ENCODE measurements at places on chromosomes 6 and 20. TPM values are rescaled to one million over a fixed set of nuclear protein-coding genes. Genes with fewer than 3 reads are reported as not detected.

Gene SYTL3
- total RNA-seq = 4.1 TPM

Gene SLC22A3
- total RNA-seq = 36.0 TPM

Gene CDH4
- total RNA-seq = 3.5 TPM

- DNase-seq = no peak
These were observed 915 bp downstream of the PRRC2A start for GRCh38 chr6:31621320-31621939.

DNA sequence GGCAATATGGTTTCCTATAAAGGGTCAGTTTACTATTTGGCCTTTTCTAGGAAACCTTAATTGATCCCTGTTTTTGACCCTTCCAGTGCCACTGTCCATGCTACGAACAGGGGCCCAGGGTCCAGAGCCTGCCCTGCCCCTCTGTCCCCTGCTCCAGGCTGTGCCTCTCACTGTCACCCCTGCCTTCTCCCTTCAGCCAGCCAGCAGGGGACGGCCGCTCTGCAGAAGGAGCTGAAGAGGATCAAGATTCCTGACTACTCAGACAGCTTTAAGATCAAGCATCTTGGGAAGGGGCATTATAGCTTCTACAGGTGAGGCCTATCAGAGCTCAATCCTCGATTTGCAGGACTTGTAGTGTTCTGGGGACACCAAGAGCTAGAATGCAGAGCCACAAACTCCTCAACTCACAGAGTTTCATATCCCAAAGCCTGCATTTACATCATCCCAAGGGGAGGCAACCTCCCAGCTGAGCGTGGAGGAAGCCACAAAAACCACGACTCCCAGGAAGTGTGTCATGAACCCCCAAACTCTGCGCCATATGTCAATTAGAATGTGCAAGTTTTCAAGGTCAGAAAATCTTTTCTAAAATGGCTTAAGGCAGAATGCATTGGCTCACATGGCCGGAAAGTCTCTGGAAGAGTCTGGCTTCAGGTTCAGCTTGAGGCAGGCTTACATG, 3.6 kb downstream of the BPI start:
- no peak for DNase-seq

- DNase-seq = no peak
These were observed 381.8 kb downstream of the CDKAL1 start for GRCh38 chr6:20916086-20916485.

GRCh38 chr20:32971703-32972161, 32.5 kb downstream of the SUN5 start:
- DNase-seq = peak; percentile 5

- no peak for DNase-seq
These were observed 60.9 kb upstream of the CD93 start for GRCh38 chr20:23146857-23147637.

- DNase-seq = peak; percentile 54
These were observed 456.8 kb upstream of the CHD6 start for GRCh38 chr20:42074944-42075343.

GRCh38 chr20:31869942-31870725, at the start of the genes DUSP15 and TTLL9:
TSS of gene DUSP15 (minus strand) at chr20:31870527. CDS start at chr20:31870337, 190 bp downstream.
TSS of gene TTLL9 (plus strand) at chr20:31870634. CDS start at chr20:31871127, 493 bp downstream.
- DNase-seq = peak; percentile 36

- DNase-seq = no peak
These were observed 184.7 kb downstream of the HDGFL1 start for GRCh38 chr6:22754061-22754460.

GRCh38 chr6:136739501-136739900, 52.8 kb downstream of the MAP3K5 start:
- DNase-seq = no peak
